GM12878 (cell line): ENCODE measurements at places on chromosomes 1 and 21. TPM values are rescaled to one million over a fixed set of nuclear protein-coding genes. Genes with fewer than 3 reads are reported as not detected.

FAM72C gene
- polyA plus RNA-seq: 17.1 and 20.7 TPM in 2 replicates

S100A7 gene
- not detected in 2 replicates for polyA plus RNA-seq

SUSD4 gene
- polyA plus RNA-seq: 0.16 and 0.44 TPM in 2 replicates

AMIGO1 gene
- 0.09 and 0.26 TPM in 2 replicates for polyA plus RNA-seq

MPZ gene
- 0.99 and 1.2 TPM in 2 replicates for polyA plus RNA-seq

CYP2J2 gene
- not detected in 2 replicates for polyA plus RNA-seq

PTAFR gene
- polyA plus RNA-seq: 17.5 and 18.9 TPM in 2 replicates

CFAP74 gene
- polyA plus RNA-seq: not detected in 2 replicates

LEFTY1 gene
- polyA plus RNA-seq: not detected in 2 replicates

TRABD2B gene
- not detected in 2 replicates for polyA plus RNA-seq

HRNR gene
- polyA plus RNA-seq: not detected in 2 replicates

DMRTA2 gene
- polyA plus RNA-seq: not detected in 2 replicates

LHX4 gene
- polyA plus RNA-seq: 0.76 and 0.80 TPM in 2 replicates

FCRL6 gene
- polyA plus RNA-seq: not detected in 2 replicates

AVPR1B gene
- polyA plus RNA-seq: not detected in 2 replicates

INKA2 gene
- polyA plus RNA-seq: 2.8 and 3.8 TPM in 2 replicates

TRAF3IP3 gene
- polyA plus RNA-seq: 113 and 115 TPM in 2 replicates

DYNLT5 gene
- not detected in 2 replicates for polyA plus RNA-seq

TENT5C gene
- 2.2 and 2.7 TPM in 2 replicates for polyA plus RNA-seq

KCNE2 gene
- not detected in 2 replicates for polyA plus RNA-seq

SH3BP5L gene
- 1.4 and 2.1 TPM in 2 replicates for polyA plus RNA-seq

UMODL1 gene
- 0.04 TPM in 1 of 2 replicates, not detected in the other for polyA plus RNA-seq

GJA8 gene
- not detected in 2 replicates for polyA plus RNA-seq

CRYAA gene
- not detected in 2 replicates for polyA plus RNA-seq

SERTAD4 gene
- polyA plus RNA-seq: not detected in 2 replicates

OR2M3 gene
- 0.05 TPM in 1 of 2 replicates, not detected in the other for polyA plus RNA-seq

PBX1 gene
- polyA plus RNA-seq: 0.02 and 0.18 TPM in 2 replicates

IFI6 gene
- 116 and 123 TPM in 2 replicates for polyA plus RNA-seq

AGMAT gene
- polyA plus RNA-seq: 2.9 and 3.6 TPM in 2 replicates

ST6GALNAC5 gene
- not detected in 2 replicates for polyA plus RNA-seq

PPOX gene
- polyA plus RNA-seq: 27.9 and 31.5 TPM in 2 replicates

SH2D1B gene
- polyA plus RNA-seq: not detected in 2 replicates

CCDC190 gene
- polyA plus RNA-seq: not detected in 2 replicates

OR2L3 gene
- not detected in 2 replicates for polyA plus RNA-seq

CLDN17 gene
- polyA plus RNA-seq: not detected in 2 replicates

BACE2 gene
- 0.11 TPM in 1 of 2 replicates, not detected in the other for polyA plus RNA-seq

ADGRB2 gene
- polyA plus RNA-seq: 0.08 TPM in 1 of 2 replicates, not detected in the other
